ENCODE measurements at places on chromosomes 1 and 21. TPM values are rescaled to one million over a fixed set of nuclear protein-coding genes. Genes with fewer than 3 reads are reported as not detected.
A peak's percentile ranks its signal among the peaks of the same experiment; 100 is the strongest.

- DNase-seq: no peak
Observed at GRCh38 chr1:244732851-244733450, 80.0 kb downstream of the DESI2 start.

DNA sequence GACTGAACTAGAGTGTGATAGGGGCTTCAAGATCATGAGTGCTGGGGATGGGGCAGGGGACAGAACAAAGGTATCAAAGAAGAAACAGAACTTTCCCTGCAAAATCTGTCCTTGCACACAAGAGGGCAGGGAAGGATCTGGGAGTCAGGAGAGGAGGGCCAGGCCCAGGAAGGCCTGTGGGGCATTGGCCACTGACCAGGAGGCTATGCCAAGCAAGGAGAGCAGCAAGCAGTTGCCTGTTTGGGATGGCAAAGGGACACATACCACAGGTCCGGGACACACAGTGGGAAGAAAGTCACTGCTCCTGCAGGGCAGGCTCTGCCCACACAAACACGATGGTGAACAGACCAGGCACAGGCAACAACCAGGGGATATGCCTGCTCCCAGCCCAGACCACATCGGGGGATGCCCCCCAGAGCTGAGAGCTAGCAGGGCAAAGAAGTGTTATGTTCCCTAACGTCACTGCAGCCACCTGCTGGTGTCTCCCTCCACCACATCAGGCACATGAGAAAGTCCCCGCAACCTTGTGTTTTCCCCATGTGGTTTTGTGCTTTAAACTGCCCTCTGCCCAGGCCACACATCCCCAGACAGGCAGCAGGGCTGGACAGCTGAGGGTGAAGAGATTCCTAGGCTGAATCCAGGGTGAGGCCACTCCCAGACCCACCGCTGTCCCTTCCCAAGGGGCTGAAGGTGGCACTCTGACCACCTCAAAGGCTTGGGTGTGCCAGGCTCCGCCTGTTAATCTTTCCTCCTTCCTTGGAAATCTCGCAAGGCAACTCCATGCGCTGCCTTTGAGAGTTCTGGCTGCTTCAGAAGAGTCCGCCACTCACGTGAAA is 53.6 kb downstream of the KIF21B start:
- DNase-seq: no peak

DNA sequence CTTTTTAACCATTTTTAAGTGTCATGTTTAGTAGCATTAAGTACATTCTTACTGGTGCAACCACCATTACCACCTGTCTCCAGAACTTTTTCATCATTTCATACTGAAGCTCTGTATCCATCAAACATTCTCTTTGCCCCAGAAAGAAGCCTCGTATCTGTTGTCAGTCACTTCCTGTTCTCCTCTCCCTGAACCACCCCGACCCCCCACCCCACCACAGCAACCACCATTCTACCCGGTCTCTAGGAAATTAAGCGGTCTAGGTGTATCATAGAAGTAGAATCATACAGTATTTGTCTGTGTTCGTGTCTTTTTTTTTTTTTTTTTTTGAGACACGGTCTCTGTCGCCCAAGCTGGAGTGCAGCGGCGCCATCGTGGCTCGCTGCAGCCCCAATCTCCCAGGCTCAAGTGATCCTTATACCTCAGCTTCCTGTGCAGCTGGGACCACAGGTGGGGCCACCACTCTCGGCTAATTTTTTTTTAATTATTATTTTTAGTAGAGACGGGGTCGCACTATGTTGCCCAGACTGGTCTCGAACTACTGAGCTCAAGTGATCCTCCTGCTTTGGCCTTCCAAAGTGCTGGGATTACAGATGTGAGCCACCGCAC is 23.7 kb upstream of the EPHA8 start:
- no peak for DNase-seq

DNA sequence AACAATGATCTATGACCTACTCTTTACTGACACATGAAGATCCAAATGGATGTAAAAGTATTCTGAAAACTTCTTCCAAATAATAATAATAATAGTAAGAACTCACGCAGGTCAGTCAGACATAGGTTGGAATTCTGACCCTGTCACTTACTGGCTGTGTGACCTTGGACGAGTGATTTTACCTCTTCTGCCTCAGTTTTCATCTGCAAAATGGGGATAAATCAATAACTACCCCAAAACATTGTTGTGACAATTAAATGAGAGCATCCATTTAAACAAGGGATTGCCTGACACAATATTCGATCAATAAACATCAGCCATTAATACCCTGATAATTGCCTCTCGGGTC is 556 bp downstream of the MECR start:
- DNase-seq: no peak

DNA sequence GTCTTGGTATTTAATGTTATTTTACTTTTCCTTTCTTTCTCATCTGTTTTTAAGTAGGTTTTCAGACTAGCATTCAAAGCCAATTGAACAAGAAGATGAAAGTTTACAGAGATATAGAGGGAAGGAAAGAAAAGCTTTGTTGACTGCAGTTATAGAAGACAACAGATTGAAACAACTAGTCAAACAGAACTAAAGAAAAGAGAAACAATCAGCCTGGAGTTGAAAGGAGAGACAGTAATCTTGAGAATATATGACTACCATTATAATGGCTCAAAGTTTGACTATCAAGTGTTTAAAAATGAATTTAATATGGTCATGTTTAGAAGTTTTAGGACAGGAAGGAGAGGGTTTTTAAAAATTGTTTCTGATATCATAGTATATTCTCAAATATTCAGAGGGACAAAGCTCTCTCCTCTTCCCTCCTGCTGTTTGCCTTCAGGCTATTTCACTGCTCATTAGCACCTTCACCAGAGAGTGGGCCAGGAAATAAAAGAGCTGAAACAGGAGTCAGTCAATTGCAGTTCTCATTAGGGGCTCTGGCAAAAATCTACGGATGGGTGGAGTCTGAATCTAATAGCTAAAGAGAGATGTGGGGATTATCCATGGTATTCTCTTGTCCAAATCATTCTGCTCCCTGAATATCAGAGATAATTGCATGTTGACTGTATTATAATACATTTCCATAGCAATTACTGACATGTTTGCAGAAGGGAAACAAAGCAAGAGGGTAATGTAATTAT is 577.8 kb downstream of the BRINP3 start:
- no peak for DNase-seq

DNA sequence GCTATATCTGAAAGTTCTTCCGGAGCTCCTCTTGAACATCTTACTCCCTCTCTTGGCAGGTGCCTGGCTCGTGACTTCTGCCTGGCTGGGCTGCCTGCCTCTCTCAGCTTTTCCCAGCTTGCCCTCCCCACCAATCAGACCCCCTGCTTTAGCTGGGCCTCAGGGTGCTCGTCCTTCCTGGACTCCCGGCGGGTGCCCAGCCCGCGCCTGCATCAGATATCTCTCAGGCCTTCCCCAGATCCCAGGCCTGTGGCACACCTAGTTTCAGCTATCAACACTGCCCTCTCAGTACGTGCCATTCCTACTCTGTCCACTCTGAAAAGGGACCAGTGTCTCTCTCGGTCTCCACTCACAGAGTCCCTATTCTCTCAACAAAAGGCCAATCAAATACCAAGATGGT is 96.5 kb upstream of the CLDN14 start:
- no peak for DNase-seq

DNA sequence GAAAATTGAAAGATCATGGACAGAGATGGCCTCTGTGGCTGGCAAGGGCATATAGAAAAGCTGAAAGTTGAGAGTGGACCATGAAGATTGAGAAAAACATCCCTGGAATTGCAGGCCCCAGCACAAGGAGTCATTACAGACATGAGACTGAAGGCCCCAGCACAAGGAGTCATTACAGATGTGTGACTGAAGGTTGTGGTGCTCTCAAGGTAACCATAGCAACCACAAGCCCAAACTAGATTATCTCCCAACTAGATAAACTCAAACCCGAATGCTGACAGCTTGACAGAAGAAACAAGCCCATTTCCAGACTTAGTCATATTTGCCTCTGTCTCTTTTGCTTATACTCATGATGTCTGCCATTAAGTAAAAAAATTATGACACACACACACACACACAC is 1252.1 kb upstream of the ADGRL4 start:
- peak; percentile 87 for DNase-seq

DNA sequence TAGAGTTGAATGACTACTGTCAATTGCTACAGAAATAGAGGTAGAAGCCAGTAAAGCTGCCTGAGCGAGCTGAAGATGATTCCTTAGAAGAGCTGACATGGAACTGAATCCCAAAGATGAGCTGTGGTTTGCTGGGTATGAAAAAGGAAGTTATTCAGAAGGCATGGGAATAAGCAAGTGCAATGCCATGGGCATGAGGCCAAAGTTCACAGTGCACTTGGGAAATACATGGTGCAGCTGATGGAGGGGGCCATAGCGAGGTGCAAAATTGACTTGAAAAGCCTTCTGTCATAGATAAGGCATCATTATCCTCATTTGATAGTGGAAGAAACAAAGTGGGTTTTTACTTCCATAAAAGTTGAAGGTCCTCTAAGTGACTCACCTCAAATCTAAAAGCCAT is 88.6 kb downstream of the NEK7 start:
- no peak for DNase-seq

DNA sequence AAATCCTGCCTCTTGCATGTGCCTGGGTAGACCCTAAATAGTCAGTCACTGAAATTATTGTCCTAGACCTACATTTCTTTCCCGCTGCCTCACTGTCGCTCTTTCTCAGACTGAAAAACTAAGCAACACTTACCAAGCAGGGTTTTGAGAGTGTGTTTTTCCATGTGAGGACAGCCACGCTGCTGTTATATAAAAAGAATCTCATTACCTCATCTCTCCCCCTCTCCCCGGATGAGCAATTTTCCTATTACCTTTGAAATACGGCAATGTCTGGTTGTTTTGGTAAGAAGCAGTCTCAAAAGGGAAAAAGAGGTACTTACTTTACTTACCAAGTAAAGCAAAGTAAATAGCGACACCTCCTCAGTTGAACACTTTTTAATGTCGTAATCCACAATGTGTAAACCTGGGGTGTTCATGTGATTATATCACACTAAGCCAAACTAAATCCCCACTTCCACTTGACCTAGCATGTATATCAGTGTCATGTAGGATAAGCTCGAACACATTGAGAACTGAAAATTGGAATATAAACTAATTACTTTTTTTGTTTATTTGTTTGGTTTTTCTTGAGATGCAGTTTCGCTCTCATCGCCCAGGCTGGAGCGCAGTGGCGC is 12.2 kb upstream of the VN1R5 start:
- DNase-seq: no peak

- no peak for DNase-seq
Observed at GRCh38 chr1:27116697-27117096, 38.2 kb downstream of the SLC9A1 start.

GRCh38 chr21:46159841-46160656 is 4.7 kb upstream of the FTCD start:
- no peak for DNase-seq

- DNase-seq: no peak
Observed at GRCh38 chr21:38236232-38236631, 20.6 kb upstream of the KCNJ15 start.

DNA sequence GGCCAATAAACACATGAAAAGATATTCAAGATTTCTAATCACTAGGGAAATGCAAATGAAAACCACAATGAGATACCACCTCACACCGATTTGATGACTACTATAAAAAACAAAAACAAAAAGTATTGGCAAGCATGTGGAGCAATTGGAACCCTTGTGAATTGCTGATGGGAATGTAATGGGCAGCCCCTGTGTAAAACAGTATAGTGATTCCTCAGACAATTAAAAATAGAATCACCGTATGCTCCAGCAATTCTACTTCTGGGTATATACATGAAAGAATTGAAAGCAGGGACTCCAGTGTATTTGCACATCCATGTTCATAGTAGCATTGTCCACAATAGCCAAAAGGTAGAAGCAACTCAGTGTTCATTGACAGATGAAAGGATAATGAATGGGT is 12.9 kb upstream of the C1orf115 start:
- no peak for DNase-seq

- no peak for DNase-seq
Observed at GRCh38 chr1:117363571-117364048, 3.6 kb upstream of the MAN1A2 start.

DNA sequence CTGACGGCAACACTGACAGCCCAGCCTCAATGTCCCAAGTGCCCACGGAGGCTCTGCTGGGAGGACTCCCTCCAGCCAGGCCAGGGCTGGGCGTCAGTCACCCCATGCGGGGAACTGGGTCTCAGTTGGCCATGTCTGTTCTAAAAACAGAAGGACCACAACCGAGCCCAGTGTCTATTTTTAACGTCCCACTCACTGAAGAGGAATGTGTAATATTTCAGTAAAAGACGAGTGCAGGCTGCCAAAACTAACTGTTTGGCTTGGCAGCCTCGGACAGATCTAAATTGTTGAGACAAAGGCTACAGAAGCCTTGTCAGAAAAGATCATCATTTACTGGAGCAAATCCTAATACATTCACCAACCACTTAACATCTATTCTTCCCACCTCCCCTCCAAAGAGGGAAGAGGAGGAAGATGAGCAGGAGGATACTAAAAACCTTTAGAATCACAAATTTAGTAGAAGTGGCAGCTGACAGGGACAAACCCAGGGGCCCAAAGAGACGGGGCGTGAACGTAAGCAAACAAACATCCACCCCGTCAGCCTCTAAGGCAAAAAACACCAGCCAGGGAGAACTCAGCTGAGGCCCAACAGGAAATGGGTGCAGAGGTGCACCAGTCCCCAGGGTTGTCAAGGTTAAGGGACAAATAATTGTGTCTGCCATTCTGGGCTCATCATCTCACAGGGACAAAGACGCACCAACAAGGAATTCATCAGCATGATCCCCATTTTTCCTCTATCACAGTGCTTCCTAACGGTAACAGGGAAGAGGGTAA is 18.7 kb downstream of the C1orf198 start:
- DNase-seq: peak; percentile 22

DNA sequence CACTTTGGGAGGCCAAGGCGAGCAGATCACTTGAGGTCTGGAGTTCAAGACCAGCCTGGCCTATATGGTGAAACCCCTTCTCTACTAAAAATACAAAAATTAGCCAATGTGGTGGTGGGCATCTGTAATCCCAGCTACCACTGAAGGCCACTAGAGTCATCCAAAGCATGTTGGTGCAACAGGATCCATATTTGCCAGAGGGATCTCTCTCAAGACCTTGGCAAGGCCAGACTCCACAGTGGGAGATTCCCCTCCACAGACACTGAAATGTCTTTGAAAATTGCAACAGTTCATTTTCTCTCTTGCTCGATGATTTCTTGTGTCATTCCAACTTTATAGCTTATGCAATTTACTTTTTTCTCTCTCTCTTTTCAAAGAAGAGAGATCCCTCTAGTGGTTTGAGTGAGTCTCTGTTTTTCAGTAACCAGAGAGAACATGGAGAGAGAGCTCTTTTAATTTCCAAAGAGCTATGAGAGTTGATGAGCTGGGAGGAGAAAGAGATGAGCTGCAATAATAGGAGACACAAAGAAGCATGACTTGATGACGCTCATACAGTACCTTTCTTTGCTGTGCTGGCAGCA is 176.8 kb upstream of the USP25 start:
- peak; percentile 39 for DNase-seq

- DNase-seq: no peak
Observed at GRCh38 chr1:202255343-202255742, 61.7 kb downstream of the LGR6 start.

- DNase-seq: no peak
Observed at GRCh38 chr1:29626066-29626465, 389.7 kb downstream of the PTPRU start.

RRP15 gene
- total RNA-seq: 27.5 TPM

CACNA1E gene
- total RNA-seq: not detected

GNAT2 gene
- total RNA-seq: not detected

NBPF8 gene
- 19.1 TPM for total RNA-seq

GOLT1A gene
- 0.85 TPM for total RNA-seq

ANKRD65 gene
- total RNA-seq: 11.6 TPM

PROK1 gene
- not detected for total RNA-seq

TEX38 gene
- not detected for total RNA-seq

HSPA6 gene
- 0.37 TPM for total RNA-seq

SSBP3 gene
- total RNA-seq: 12.7 TPM
